Muscle of back (tissue), 13 donors: ENCODE measurements at places on chromosomes 13 and 19. TPM values are rescaled to one million over a fixed set of nuclear protein-coding genes. Genes with fewer than 3 reads are reported as not detected.

Gene USHBP1
- 3.2 TPM for polyA plus RNA-seq

Gene HNRNPA1L2
- 9.7 TPM for polyA plus RNA-seq

- DNase-seq: peak; percentile 88
Observed at GRCh38 chr19:40416918-40417642, 3.9 kb upstream of the PRX start.

GRCh38 chr13:31853643-31854326, 114.5 kb downstream of the RXFP2 start:
- no peak for DNase-seq

GRCh38 chr19:39083599-39083982, 577 bp upstream of the ACP7 start:
- DNase-seq: no peak

GRCh38 chr19:17049711-17050280, 23.2 kb upstream of the CPAMD8 start:
- no peak for DNase-seq

DNA sequence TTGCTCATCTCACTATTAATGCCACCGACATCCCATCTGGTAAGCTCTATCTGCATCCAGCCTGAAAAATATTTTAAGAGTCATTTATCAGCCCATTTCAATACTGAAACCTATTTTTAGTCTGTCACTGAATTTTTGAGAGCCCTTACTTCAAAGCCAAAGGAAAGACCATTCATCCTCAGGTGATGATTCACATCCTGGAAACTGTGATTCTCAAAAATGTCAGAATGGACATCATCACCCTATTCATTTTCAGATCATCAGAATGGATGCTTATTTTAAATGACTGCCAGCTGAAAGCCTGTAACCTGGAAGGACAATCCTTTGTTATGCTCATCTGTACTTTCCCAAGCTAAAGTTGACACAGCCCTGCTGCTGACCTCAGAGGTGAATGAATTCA, 27.0 kb downstream of the TNFSF11 start:
- DNase-seq: peak; percentile 31

DNA sequence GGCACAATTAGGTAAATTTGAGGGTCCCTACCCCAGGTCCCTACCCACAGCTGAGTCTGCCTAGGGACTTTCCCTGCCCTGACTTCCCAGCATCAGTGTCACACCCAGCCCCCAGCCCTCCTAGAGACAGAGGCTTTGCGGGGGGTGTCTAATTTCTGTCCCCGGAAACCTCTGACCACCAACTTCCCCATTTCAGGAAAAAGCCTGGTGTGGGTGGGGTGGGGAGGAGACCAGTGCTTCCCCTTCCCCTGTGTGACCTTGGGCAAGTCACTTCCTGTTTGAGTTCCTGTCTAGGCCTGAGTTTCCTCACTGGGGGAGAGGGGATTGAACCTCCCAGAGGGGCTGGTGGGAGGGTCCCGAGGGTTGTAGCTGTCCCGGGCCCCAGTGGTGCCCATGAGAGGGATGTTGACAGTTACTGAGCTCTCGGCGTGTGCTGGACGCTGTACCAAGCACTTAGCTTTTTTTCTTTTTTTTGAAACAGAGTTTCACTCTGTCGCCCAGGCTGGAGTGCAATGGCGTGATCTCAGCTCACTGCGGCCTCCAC, 7.9 kb downstream of the VASP start:
- no peak for DNase-seq

- no peak for DNase-seq
Observed at GRCh38 chr13:98539666-98540065, 37.2 kb downstream of the STK24 start.

GRCh38 chr13:51638216-51638871, 54.1 kb downstream of the WDFY2 start:
- no peak for DNase-seq

DNA sequence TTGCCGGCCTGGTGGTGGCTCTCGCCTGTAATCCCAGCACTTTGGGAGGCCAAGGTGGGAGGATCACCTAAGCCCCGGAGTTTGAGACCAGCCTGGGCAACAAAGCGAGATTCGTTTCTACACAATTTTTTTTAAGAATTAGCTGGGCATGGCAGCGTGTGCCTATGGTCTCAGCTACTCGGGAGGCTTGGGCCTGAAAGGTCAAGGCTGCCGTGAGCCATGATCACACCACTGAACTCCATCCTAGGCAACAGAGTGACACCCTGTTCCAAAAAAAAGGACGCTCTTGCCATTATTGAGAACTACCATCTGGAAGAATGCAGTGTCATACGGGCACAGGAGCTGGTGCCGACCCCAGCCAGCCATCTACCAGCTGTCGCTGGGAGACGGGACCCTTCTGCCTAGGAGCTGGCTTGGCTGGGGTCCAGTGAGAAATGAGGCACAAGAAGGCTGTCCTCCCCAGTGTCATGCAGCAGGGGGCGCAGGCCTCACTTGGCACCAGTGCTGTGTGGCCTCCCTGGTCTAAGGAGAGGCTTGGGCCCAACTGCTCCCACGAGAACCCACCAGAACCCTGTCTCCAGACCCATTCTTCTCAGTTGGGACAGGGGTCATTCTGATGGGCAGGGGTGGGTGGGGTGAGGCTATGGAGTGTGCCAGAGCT, 12.2 kb upstream of the RELB start:
- peak; percentile 18 for DNase-seq
